AG04450 (cell line): ENCODE measurements at places on chromosomes 16 and 17.

DNA sequence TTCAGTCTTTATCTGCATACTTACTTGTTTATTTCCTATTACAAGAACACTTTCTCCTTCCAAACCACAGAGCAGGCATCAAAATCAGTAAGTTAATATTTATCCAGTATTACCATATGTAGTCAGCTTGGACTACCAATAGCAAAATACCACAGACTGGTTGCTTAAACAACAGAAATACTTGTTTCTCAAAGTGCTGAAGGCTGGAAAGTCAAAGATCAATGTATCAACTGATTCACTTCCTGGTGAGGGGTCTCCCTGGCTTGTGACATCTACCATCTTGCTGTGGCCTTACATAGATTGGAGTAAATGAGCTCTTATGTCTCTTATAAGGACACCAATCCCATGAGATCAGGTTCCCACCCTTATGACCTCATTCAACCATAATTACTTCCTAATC, 2.6 kb downstream of the STXBP4 start:
- DNase-seq: no peak

DNA sequence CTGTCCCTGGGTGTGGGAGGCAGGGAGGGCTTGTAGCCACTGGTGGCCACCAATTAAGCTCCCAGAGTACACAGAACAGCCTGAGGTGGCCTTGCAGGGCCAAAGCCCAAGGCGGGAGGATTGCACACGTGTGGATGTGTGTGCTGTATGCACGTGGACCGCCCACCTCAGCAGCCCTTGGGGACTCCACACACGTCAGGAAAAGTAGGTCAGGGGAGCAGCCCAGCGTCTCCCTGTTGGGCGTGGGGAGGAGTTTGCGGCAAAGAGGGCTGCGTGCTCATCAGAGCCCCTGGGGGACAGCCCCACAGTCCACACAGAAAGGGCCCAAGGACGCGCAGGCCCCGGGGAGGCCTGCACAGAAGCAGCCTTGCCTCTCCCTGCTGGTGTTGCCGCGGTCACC, 19.6 kb downstream of the SBK1 start:
- DNase-seq: no peak

DNA sequence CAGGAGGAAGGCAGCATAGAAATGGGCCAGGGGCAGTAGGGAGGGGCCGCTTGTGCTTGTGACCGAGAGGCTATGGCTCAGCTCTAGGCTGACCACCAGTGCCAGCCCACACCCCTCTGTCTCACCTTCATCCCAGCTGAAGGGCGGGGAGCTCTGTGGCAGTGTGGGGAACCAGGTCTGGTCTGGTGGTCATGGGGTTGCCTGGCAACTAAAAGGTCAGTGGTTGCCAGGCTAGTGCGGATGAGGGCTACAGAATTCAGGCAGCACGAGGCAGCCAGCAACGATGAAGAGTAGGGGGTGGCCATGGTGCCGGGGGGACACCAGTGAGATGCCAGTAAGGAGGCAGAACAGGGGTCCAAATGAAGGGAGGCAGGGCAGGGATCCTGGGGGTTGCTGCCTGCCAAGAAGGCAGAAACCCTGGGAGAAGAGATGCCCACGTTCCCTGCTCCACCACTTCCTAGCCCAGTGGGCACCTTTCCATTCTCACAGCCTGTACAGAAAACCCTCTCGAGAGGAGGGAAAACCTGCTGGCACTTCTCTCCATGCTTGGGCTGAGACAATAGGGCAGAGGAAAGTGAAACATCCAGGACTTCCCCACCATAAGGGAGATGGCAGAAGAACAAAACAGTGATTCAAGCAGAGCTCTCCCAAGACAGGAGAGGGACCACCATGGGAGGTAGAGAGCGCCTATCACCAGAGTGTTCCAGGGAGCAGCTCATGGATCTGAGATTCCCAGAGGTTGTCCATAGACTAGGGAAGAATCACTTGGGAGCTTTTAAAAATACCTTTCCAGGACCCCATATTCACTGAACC, 39.7 kb downstream of the SRCIN1 start:
- DNase-seq: no peak

GRCh38 chr16:85665929-85666328, 22.8 kb downstream of the GINS2 start:
- no peak for DNase-seq

DNA sequence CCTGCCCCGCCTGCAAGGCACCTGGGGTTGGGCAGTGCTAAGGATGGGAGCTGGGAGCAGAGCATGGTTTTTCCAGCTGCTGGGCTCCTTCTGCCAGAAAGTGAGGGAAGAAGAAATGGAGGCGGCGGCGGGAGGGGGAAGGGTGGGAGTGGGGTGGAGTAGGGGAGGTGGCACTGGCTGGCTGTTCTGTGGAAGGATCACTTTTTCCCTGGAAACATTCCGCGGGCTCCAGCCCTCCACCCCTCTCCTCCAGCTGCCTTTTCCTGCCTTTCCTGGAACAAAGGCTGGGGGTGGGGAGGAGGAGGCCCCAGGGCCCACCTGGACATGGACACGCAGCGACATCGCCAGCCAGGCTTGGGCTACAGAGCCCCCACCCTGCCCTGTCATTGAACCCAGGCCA, 41.1 kb downstream of the CFAP20 start:
- no peak for DNase-seq

- DNase-seq: no peak
These were observed 24.9 kb upstream of the MYH2 start for GRCh38 chr17:10574324-10574723.
